ENCODE measurements at places on chromosomes 16 and 17.

- H3K27me3 ChIP-seq = no peaks in the 10 kb centered on the region
- H3K36me3 ChIP-seq = no peaks in the 10 kb centered on the region
- no peaks in the 10 kb centered on the region for H3K4me1 ChIP-seq
- no peak for DNase-seq
- H3K4me3 ChIP-seq = no peak overlapping the region
These were observed 19.0 kb downstream of the LMF1 start for GRCh38 chr16:951660-952301.

GRCh38 chr16:56231-56927 is 2.8 kb downstream of the SNRNP25 start:
- no peaks in the 10 kb centered on the region for H3K27me3 ChIP-seq
- H3K4me3 ChIP-seq = no peak overlapping the region
- no peaks in the 10 kb centered on the region for H3K4me1 ChIP-seq

GRCh38 chr17:62931101-62931500 is 34.9 kb upstream of the TANC2 start:
- no peak overlapping the region for H3K4me3 ChIP-seq
- DNase-seq = no peak
- no peaks in the 10 kb centered on the region for H3K4me1 ChIP-seq
- no peaks in the 10 kb centered on the region for H3K36me3 ChIP-seq
- no peaks in the 10 kb centered on the region for H3K27me3 ChIP-seq

DNA sequence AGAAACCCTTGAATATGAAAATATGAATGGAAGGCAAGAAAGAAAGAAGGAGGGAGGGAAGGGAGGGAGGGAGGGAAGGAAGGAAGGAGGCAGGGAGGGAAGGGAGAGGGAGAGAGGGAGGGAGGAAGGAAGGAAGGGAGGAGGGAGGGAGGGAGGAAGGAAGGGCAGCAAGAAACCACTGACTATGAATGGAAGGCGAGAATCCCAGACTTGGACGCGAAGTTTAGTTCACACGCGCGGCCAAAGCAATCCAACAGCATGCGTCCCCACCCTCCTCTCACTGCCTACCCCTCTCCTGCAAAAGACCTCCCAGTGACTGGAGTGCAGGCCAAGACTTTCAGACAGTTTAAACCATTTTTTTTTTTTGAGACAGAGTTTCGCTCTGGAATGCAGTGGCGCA is 7.9 kb upstream of the SMARCD2 start:
- no peak overlapping the region for H3K4me3 ChIP-seq
- peaks cover 22% of the 10 kb centered on the region for H3K4me1 ChIP-seq
- no peak overlapping the region for H3K27ac ChIP-seq
- no peaks in the 10 kb centered on the region for H3K27me3 ChIP-seq
- H3K36me3 ChIP-seq = no peaks in the 10 kb centered on the region

GRCh38 chr17:48530208-48530886 is 464 bp downstream of the HOXB1 start:
- no peak overlapping the region for H3K27ac ChIP-seq
- H3K4me1 ChIP-seq = peaks cover 7% of the 10 kb centered on the region
- no peaks in the 10 kb centered on the region for H3K36me3 ChIP-seq
- no peaks in the 10 kb centered on the region for H3K27me3 ChIP-seq
- no peak overlapping the region for H3K4me3 ChIP-seq
- no peak for DNase-seq

All from HCT116 (cell line).